ENCODE measurements at places on chromosomes 13 and 19. TPM values are rescaled to one million over a fixed set of nuclear protein-coding genes. Genes with fewer than 3 reads are reported as not detected.

Gene MEIOSIN
- polyA plus RNA-seq = not detected

Gene GIPR
- polyA plus RNA-seq = 0.81 TPM

Gene ZFP82
- polyA plus RNA-seq = 13.5 TPM

Gene IGFL1
- polyA plus RNA-seq = not detected

Gene KIR2DL1
- polyA plus RNA-seq = 0.29 TPM

Gene NUFIP1
- 11.7 TPM for polyA plus RNA-seq

Gene NLRP7
- not detected for polyA plus RNA-seq

Gene PABPC3
- polyA plus RNA-seq = 1.1 TPM

Gene CEACAM5
- not detected for polyA plus RNA-seq

Gene ANGPTL8
- 0.96 TPM for polyA plus RNA-seq

Gene CYP2A7
- polyA plus RNA-seq = 0.27 TPM

Gene SLC25A41
- polyA plus RNA-seq = 1.5 TPM

Gene NDFIP2
- polyA plus RNA-seq = 54.5 TPM

Gene NCR1
- 0.31 TPM for polyA plus RNA-seq

Gene RUVBL2
- 101 TPM for polyA plus RNA-seq

DNA sequence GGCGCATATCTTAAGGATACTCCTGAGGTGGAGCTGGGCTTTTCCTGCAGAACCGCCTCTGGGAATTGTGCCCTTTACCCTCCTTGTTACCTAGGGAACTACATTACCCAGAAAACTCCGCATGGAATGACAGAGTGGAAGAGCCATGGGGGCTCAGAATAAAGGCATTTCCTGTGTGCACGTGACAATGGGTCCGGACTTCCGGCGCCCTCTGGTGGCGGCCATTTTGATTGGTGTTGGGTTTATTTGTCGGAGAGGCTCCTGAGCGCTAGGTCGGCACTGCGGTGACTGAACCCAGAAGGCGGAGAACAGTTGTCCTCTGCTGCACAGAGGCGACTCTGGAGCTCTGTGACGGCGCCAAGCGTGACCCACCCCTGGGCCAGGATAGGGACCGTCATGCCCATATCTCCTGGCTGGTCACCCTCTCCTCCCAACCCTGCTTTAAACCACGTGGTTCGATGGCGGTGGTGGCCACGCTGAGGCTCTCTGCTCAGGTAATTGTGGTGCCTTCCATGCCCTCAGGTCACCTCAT is at the start of gene ZNF587B:
Gene ZNF587B, plus strand, starts transcription at position 229 of the 532 bp plus-strand sequence. Its CDS starts 230 bp downstream, at position 459.
- DNase-seq = peak; percentile 78

- no peak for DNase-seq
Measured at GRCh38 chr13:30312904-30313303, 5.6 kb upstream of the KATNAL1 start.

GRCh38 chr19:44712864-44713515 is 14.0 kb downstream of the CEACAM16 start:
- no peak for DNase-seq

DNA sequence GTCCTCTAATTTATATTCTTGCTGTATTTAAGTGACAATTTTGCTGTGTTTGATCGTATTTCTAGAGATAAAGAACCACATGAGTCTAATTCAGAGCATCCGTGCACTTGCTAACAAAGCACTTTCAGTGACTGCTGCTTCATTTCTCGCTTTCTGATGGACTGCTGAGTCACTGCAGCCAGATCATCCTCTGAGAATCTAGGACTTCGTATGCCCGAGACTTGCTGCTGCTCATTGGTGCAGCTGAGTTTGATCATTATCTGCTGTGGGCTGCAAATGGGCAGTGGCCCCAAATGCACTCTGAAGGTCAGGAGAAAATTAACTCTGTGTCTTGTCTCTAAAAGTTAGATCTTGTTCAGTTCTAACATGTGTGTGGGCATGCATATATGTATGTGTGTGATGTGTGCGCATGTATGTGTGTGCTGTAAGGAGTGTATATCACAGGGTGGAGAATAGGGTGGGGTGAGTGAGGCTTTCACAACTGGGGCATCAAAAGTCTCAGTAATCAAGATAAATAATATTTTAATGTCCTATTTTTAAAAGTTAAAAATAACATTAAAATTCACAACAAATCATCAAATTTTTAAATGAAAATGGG is 342.6 kb downstream of the MTUS2 start:
- DNase-seq = no peak

DNA sequence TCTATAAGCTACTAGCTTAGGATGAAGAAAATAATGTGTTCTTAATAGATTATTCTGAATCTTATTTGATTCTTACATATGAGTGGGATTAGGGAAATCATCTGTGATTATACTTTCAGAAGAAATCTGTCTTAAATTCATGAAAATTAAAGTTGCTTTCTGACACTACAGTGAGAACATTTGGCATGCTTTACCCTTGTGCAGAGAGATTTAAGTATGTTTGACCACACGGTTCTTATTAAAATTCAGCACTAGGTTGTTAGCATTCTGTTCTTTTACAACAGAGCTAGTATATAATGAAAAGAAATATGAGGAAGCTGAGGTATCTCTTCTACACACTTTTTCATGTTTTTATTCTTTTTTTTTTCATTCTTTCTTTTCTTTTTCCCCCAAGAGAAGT is 2723.9 kb downstream of the PCDH9 start:
- DNase-seq = no peak

DNA sequence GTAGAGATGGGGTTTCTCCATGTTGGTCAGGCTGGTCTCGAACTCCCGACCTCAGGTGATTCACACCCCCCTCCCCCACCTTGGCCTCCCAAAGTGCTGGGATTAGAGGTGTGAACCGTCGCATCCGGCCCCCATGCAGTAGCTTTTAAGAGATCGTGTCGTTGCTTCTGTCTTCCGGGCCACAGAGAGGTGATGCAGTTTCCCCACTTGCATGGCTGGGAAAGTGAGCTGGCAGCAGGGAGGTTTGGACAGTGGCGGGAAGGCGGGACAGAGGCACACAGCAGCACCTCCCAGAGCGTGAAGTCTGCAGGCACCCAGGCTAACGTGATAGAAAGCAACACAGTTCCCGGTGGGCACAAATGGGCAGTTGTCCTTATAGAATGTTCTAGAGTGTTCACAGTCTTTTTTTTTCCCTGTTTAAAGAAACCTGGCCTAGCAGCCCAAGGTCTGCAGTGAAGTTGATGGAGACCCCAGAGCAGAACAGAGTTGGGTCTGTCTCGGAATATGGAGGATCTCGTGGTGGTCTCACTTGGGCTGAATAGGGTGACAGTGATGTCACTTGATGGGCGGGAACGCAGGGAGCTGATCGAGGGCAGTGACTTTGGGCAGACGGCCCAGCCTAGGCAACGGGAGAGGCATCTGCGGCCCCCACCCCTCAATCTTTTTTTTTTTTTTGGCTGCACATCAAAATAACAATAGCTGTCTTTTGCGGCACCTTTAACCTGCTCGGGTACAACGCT is 4.9 kb downstream of the UHRF1 start:
- no peak for DNase-seq

- DNase-seq = no peak
Measured at GRCh38 chr13:60286707-60287106, 110.3 kb upstream of the TDRD3 start.

GRCh38 chr19:44897835-44898234 is 6.8 kb downstream of the TOMM40 start:
- DNase-seq = no peak

GRCh38 chr13:50518781-50519201 is 324.7 kb downstream of the DLEU7 start:
- DNase-seq = no peak

GRCh38 chr19:58033741-58034476 is at the start of gene ZSCAN1:
Gene ZSCAN1 (plus strand): TSS chr19:58034025. CDS start chr19:58037837, 3,812 bp downstream.
- peak; percentile 96 for DNase-seq

GRCh38 chr19:48953141-48953540 is 1.5 kb upstream of the BAX start:
- DNase-seq = no peak

DNA sequence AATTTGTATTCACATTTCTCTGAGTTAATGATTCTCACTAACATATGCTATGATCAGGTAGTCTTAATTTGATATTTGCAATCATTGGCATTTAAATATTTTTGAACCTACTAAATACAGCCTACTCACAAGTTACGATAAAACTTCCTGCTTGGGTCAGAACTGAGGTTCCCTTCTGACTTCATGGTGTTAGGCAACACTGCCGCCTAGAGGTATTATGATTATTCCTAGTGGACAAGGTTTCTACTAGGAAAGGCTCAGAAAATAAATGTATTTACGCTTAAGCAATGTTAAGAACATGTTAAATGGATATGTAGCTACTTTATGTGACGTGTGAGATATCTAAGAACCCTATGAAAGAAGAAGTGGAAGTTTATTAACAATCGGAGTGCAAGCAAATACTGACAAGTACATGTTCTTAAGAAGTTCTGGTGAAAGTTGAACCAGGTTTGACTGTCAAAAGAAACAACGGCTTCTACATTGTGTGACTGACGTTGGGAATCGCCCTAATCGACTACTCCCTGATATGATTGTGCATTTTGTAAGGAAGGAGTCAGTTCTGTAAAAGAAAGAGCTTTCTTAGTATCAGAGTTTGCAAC is 1395.8 kb downstream of the SLITRK5 start:
- DNase-seq = peak; percentile 53

- no peak for DNase-seq
Measured at GRCh38 chr19:6534451-6535093, 3.7 kb downstream of the TNFSF9 start.

DNA sequence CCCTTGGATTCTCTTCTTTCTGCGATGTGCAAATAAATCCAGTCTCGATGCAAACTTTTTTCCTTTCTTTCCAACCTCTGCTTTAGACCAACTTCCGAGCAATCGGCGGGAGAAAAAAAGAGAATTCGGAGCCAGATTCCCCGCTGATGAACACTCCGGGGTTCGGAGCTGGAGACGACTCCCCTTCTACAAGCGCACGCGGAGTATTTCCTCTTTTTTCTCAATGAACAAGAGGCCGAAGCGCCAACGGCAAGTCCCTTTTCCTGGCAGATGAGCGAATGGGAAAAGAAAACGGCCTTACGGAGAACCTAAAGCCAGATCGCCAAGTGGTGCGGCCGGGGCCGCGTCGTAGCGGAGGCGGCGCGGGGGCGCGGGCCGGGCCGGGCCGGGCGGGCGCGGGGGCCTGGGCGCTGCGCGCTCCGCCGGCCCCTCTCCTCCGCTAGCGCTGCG is 250 bp downstream of the SPRY2 start:
- peak; percentile 53 for DNase-seq

- DNase-seq = no peak
Measured at GRCh38 chr19:29529646-29530539, 4.1 kb downstream of the VSTM2B start.

GRCh38 chr13:20798027-20798426 is 24.3 kb upstream of the EEF1AKMT1 start:
- DNase-seq = no peak

- no peak for DNase-seq
Measured at GRCh38 chr19:44851427-44851826, 5.3 kb downstream of the NECTIN2 start.

GRCh38 chr19:5927441-5927821 is 13.4 kb downstream of the CAPS start:
- DNase-seq = no peak

GRCh38 chr19:39308531-39309304 is 11.9 kb downstream of the LRFN1 start:
- DNase-seq = no peak

GRCh38 chr13:109355875-109356434 is 430.4 kb downstream of the IRS2 start:
- no peak for DNase-seq

GRCh38 chr19:19211499-19212420 is at the start of gene NCAN:
Gene NCAN (plus strand): TSS chr19:19211958. CDS start chr19:19216954, 4,996 bp downstream.
- DNase-seq = no peak

GRCh38 chr19:11063434-11063833 is 25.8 kb upstream of the LDLR start:
- no peak for DNase-seq

- DNase-seq = no peak
Measured at GRCh38 chr19:2624537-2625091, 77.9 kb downstream of the GNG7 start.

GRCh38 chr19:33724021-33724720 is 72.5 kb upstream of the KCTD15 start:
- no peak for DNase-seq

- DNase-seq = no peak
Measured at GRCh38 chr19:4352701-4353121, 9.3 kb downstream of the MPND start.

DNA sequence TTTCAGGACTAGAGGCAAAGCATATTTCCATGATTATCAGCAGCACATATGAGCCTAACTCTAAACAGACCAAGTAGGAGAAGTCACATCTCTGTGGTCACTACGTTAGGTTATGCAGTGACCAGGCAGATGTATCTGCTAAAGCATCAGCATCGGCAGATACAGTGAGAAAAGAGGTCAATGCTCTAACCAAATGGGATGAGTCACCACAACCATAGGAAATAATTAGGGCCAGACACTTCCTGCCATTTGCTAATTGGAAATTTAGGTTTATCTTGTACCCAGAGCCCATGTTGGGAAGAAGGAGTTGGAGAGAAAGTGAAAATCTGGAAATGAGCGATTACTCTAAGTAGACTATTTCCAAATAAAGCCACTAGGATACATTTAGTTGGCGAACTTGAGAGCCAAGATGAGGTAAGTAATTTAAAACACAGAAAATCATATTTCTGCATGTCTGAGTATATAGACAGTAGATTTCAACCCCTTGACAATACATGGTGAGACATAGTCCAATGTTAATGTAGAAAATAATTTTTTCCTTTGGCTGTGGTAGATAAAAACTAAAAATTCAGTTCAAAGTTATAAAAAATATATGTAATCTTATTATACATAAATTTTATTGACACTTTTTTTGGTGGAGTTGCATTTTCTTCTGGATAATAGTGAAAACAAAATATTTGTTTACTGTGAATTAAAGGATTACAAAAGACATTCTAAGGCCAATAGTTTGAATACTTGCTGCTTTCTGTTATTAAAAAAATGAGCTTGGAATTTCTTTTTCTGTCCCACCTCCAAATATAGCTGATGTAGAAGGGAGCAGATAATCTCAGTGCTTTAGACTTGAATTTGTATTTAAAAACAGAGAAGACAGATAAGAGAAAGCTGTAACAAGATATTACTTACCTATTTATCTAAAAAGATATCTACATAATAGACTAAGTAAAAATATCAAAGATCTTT is 104.4 kb upstream of the CSNK1A1L start:
- no peak for DNase-seq

- DNase-seq = no peak
Measured at GRCh38 chr13:110920038-110920437, 5.2 kb upstream of the ANKRD10 start.

DNA sequence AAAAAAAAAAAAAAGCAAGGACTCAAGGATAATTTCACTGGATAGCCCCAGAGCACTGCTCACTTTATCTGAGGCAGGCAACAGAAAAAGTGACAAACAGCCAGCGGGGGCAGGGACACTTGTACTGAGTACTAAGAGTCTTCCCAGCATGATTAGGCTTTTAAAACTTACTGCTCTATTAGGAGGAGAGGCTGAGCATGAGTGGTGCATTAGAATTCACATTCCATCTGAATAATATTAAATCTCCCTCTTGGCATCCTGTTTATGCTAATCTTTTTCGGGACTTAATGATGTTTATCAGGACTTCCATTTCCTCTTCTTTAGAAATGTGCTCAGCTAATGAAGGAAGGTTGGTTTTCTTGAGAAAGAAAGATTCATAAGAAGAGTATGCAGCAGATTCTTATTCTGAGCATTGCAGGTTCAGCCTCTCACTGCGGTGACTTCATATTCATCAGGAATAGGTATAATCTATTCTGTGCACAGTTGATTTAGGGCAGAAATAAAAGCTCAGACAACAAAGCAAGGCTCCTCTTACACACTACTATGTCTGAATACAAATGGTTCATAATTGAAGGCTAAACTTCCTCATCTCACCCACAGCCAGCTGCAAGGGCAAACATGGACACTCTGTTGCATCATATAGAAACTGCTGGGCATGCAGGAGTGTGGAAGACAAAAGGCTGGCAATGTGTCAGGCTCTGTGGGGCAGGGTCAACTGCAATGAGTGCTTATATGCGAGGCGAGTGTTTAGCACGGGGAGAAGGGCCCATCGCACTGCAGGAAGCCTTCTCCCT is 107.0 kb downstream of the KL start:
- DNase-seq = no peak

All from renal pelvis (tissue), 12 donors.